Stimulated activated CD8-positive, alpha-beta memory T cell treated with anti-CD3 and anti-CD28 coated beads, Interleukin-7, amount 100 ng/mL, for 1 hour (primary cell): ENCODE measurements at places on chromosomes 4 and X.

GRCh38 chr4:114782415-114783214 is 184.0 kb downstream of the UGT8 start:
- no peak for DNase-seq

GRCh38 chrX:23805389-23805788 is 22.4 kb downstream of the SAT1 start:
- DNase-seq, result no peak

- DNase-seq, result no peak
Observed at GRCh38 chr4:187289371-187289770, 565.7 kb upstream of the FAT1 start.

DNA sequence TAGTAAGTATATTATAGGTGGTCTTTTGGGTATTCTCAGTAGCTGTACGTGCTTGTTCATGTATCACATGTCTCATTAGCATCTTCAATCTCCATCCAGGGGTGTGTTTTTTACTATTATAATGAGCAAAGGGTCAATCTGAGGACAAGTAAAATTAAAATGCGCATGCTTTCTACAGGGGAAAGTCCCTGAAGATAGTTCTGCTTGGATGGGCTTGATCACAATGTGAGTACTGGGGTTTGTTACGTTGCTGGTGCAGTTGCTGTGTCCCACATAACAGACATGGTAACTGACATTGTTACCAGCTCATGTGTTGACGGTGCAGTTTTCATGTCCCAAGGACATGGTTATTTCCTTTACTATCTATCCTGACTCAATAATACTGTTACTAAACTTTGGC is 65.9 kb downstream of the UCHL1 start:
- no peak for DNase-seq

DNA sequence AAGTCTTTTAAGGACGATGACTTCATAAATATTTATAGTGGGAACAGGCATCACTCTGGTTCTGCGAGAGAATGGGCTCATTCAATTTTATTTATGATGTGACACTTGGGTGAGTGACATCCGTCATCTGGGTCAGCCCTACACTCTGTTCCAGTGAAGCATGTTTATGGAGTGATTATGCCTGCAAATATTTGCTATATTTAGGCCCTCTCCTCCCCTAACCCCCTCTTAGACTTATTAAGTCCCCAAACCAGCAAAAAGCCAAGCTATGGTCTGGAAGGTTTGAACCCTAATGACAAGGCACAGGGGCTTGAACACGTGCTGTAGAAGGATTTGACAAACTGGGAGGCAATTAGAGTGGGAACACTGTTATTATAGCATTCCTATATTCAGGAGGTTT is 55.9 kb downstream of the C4orf51 start:
- DNase-seq, result no peak

GRCh38 chrX:31232506-31232905 is 160.7 kb upstream of the FTHL17 start:
- DNase-seq, result no peak

GRCh38 chr4:141388481-141388880 is 167.8 kb downstream of the ZNF330 start:
- no peak for DNase-seq

GRCh38 chrX:69093960-69094871 is 71.0 kb downstream of the PJA1 start:
- no peak for DNase-seq

DNA sequence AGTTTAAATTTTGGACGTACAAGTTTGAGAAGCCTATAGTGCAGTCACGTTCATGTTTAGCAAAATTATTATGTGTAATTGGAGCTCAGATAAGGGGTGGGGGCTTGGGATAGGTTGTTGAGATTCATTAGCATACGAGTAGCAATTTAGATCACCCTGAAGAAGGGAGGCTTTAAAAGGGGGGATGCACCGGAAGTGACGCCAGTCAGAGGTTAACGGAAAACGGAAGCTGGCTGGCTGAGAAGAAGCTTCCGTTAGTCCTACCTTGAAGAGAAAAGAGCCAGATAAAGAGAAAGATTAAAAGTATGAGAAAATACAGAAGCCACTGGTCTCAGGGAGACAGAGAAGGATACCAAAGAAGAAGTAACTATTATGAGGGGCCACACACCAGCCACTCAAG is 1.1 kb upstream of the NXT2 start:
- DNase-seq, result no peak

DNA sequence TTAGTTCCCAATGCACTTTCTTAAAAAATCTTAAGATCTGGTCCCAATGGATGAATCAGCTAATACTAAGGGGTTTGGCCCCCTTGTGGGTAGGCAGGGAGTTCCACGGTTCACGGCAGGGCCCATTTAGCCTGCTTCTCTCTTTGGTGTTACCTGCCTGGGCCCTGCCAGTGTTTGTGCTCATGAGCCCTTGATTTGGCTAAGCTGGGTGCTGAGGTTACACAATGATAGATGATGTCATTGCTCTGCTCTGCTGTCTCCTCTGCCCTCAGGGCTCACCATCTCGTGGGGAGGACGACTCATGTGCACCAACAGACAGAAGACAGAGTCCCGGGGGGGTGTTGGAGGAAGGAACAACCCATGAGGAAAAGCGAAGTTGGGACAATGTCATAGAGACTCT is 24.4 kb downstream of the RTL5 start:
- DNase-seq, result no peak

GRCh38 chr4:87570290-87570805 is 38.0 kb upstream of the DSPP start:
- no peak for DNase-seq

- DNase-seq, result no peak
Observed at GRCh38 chrX:39452401-39452800, 645.4 kb downstream of the BCOR start.

GRCh38 chr4:11263208-11263607 is 165.5 kb downstream of the HS3ST1 start:
- no peak for DNase-seq

DNA sequence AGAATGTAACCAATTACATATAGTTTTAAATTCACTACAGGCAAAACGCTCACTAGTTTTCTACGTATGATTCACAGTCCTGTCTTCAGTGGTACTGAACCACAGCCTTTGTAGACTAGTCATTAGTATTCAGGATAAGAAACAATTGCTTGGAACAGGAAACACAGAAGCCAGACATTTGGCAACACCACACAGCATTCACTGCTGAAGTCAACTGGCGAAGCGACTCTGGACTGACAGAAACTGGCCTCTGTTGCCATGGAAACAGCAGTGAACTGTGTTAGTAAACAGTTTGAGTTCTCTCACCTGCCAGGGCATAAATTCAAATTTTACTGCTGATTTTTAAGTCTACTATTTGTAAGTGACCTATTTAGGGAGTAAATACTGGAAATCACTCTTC is 57.6 kb downstream of the MAPK10 start:
- no peak for DNase-seq
